ENCODE measurements at places on chromosomes 7 and 10.

DNA sequence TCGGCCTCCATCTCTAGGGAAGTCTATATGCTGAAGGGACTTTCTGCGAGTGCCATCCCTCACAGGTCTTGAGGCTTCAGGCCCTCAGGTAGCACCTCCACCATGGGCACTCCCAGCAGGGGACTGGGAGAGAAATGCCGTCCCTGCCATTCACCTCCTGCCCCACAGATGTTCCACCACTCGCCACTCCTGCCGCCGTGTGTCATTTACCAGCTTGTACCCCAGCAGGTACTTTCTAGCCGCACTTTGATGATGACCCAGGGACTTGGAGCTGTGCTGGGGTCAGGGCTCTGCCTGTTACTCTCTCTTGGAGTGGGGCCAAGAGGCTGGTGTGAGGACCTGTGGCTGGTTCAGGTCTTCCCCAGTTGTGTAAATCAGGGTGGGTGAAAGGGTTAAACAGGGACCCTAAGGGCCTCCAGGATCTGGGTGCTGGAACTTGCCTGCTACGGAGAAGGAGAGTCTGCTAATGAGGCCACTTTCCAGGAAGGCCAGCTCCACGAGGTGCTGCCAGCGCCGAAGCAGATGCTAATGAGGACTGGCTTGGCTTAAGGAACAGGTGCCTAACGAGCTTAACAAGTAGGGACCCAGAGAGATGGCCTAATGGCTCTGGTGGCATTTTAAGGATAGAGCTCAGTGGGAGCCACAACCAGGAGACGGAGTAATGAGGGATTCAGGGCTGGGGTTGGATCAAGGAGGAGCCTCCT lies 32.4 kb downstream of the CRHR2 start:
- H3K27ac ChIP-seq, result no peak overlapping the region
- H3K36me3 ChIP-seq, result peaks cover 6% of the 10 kb centered on the region
- no peaks in the 10 kb centered on the region for H3K4me1 ChIP-seq
- no peaks in the 10 kb centered on the region for H3K27me3 ChIP-seq
- no peak for DNase-seq
- H3K4me3 ChIP-seq, result no peak overlapping the region

DNA sequence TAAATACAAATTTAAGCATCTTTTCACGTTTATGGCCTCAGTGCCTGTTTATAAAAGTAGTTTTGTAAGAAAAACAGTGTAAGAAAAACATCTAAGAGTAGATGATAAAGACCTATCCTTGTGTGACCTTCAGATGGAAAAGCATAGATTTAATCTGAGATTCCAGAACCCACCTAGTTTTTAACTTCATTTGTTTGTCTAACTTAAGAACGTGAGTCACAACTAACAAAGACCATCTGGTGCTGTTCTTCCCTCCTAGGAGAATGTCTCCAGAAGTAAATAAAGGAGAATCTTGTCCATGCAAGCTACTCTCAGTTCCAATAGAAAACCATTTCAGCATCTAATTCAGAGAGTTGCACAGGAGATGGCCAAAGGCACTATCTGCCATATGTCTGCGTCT lies 265.4 kb upstream of the C7orf33 start:
- H3K36me3 ChIP-seq, result no peaks in the 10 kb centered on the region
- H3K4me3 ChIP-seq, result no peak overlapping the region
- no peak overlapping the region for H3K27ac ChIP-seq
- no peaks in the 10 kb centered on the region for H3K27me3 ChIP-seq

GRCh38 chr7:82998436-82998835 lies 164.2 kb downstream of the PCLO start:
- no peak for DNase-seq
- H3K27me3 ChIP-seq, result no peaks in the 10 kb centered on the region
- H3K27ac ChIP-seq, result no peak overlapping the region
- H3K4me1 ChIP-seq, result no peaks in the 10 kb centered on the region
- H3K4me3 ChIP-seq, result no peak overlapping the region

- DNase-seq, result no peak
- H3K4me1 ChIP-seq, result no peaks in the 10 kb centered on the region
- H3K4me3 ChIP-seq, result no peak overlapping the region
Measured at GRCh38 chr10:80718024-80718423, 180.3 kb downstream of the SH2D4B start.

DNA sequence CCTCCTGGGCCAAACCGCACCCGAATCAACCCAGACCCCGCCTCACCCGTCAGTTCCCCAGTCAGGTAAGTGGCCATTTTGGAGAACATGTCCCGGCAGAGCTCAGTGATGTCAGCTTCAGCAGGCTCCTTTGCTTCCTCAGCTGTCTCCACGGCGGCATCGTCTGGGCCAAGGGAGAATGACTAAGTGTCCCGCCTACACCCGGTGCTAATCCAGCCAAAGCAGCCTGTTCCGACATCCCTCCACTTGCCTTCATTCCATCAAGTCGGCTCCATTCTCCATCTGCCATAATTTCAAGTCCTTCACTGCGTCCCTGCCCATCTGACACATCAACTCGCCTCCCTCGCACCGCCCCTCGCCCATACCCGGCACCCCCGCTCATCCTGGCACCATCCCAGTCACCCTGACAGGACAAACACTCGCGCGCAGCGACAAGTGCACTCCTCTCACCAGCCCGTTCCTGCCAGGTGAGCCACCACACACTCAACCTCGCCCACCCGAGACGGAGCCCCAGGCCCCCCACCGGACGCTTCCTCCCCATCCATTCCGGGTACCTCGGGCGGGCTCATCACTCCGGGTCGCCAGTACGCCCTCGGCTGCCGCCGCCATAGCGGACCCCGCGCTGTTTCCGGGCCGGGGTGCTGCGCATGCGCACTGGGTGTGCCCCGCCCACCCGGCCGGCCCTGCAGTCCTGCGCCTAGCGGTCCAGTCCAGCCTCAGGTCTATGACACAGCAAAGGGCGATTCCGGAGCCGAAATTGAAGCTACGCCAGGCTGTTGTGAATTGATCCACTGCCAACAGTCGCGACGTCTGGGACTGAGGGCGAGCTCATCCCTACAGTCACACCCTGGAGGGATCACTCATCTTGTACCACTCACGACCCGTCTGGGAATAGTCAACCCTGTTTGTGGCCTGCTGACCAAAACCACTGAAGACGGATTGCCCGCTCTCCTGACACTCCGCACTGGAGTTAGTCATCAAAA lies at the start of gene BLOC1S2:
BLOC1S2 (minus strand) TSS at position 630 of the 983 bp plus-strand sequence; CDS start at position 609, 21 bp downstream.
- H3K4me1 ChIP-seq, result peaks cover 23% of the 10 kb centered on the region
- H3K4me3 ChIP-seq, result peak within 1 kb of the TSS; percentile 93
- H3K27me3 ChIP-seq, result no peaks in the 10 kb centered on the region

GRCh38 chr7:111980725-111981124 lies 225.5 kb downstream of the DOCK4 start:
- H3K36me3 ChIP-seq, result peaks cover 5% of the 10 kb centered on the region
- DNase-seq, result no peak
- H3K4me3 ChIP-seq, result no peak overlapping the region
- H3K27me3 ChIP-seq, result no peaks in the 10 kb centered on the region
- no peak overlapping the region for H3K27ac ChIP-seq
- H3K4me1 ChIP-seq, result no peaks in the 10 kb centered on the region

- H3K27ac ChIP-seq, result no peak overlapping the region
- H3K4me3 ChIP-seq, result no peak overlapping the region
- H3K36me3 ChIP-seq, result no peaks in the 10 kb centered on the region
- H3K27me3 ChIP-seq, result no peaks in the 10 kb centered on the region
- no peaks in the 10 kb centered on the region for H3K4me1 ChIP-seq
Measured at GRCh38 chr10:84783386-84783785, 455.0 kb downstream of the CCSER2 start.

DNA sequence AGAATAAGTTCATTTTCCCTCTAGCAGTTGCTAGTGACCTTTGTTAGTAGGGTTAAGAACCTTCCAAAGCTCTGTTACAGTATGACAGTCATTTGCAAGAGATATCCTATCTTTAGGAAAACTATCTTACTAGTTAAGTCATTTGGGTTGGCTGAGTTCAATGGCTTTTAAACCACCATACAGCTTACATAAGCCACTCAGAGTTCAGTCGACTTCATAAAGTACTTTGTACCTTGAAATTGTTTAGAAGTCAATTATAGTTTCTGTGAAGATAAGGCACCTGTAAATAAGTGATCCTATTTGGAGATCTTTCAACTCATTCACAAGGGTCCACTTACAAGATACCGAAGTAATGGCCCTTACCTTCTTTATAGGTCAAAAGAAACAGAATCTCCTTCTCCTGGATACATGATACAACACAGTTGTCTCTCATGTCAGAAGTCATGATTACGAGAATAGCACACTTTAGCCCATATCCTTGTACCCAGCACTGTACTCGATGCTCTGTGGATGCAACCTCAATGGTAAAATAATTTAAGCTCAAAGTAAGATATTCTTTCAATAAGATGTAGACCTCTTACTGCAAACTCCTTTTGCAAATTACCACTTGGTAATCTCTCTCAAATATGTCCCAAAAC lies 11.9 kb upstream of the ABCC2 start:
- H3K27me3 ChIP-seq, result no peaks in the 10 kb centered on the region
- H3K4me3 ChIP-seq, result no peak overlapping the region
- no peaks in the 10 kb centered on the region for H3K36me3 ChIP-seq
- H3K27ac ChIP-seq, result no peak overlapping the region
- DNase-seq, result no peak

- H3K4me3 ChIP-seq, result no peak overlapping the region
- H3K4me1 ChIP-seq, result no peaks in the 10 kb centered on the region
- no peak for DNase-seq
- H3K27ac ChIP-seq, result no peak overlapping the region
- no peaks in the 10 kb centered on the region for H3K36me3 ChIP-seq
- no peaks in the 10 kb centered on the region for H3K27me3 ChIP-seq
Measured at GRCh38 chr7:36058020-36058592, 94.9 kb upstream of the EEPD1 start.

DNA sequence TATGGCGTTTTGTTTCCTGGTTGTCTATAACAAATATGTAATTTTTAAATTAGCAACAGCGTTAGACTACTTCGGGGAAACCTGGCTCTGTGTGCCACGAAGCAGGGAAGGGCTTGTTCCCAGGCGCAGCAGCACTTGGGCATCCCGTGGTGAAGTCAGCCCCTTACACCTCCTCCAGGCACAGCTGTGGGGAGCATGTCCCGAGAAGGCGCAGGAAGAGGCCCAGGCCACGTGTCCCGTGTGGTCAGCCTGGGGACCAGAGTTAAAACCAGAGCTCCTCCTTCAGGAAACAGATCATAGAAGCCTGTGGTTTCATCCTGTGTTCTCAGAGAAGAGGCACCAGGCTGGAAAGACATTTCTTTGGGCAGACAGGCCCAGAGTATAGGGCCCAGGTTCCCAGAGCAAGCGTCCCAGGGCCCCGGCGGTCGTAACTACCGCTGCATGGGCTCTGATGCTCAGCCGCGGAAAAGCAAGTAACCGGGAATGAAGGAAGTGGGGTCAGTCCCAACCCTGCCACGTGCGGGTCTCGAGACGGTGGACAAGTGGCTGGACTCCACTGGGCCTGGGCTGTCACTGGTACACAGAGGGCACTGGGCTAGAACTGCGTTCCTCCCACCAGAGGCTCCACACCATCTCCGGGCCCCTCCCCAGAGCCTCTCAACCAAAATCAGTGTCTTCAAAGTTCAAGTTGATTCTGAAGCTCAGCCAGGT lies 7.1 kb downstream of the NUDT1 start:
- no peak overlapping the region for H3K4me3 ChIP-seq
- peak overlapping the region; percentile 64 for H3K27ac ChIP-seq
- peaks cover 16% of the 10 kb centered on the region for H3K4me1 ChIP-seq
- DNase-seq, result no peak

- no peak overlapping the region for H3K4me3 ChIP-seq
- no peaks in the 10 kb centered on the region for H3K27me3 ChIP-seq
- no peaks in the 10 kb centered on the region for H3K36me3 ChIP-seq
- peaks cover 3% of the 10 kb centered on the region for H3K4me1 ChIP-seq
- H3K27ac ChIP-seq, result no peak overlapping the region
Measured at GRCh38 chr7:37546677-37547076, 98.0 kb upstream of the ELMO1 start.

- no peak overlapping the region for H3K4me3 ChIP-seq
- peaks cover 10% of the 10 kb centered on the region for H3K4me1 ChIP-seq
- no peaks in the 10 kb centered on the region for H3K36me3 ChIP-seq
- no peak for DNase-seq
Measured at GRCh38 chr10:78634389-78634815, 434.4 kb upstream of the ZMIZ1 start.

- no peaks in the 10 kb centered on the region for H3K36me3 ChIP-seq
- no peak overlapping the region for H3K27ac ChIP-seq
- H3K27me3 ChIP-seq, result no peaks in the 10 kb centered on the region
- no peak overlapping the region for H3K4me3 ChIP-seq
- peaks cover 19% of the 10 kb centered on the region for H3K4me1 ChIP-seq
- DNase-seq, result no peak
Measured at GRCh38 chr10:43681220-43681619, 32.5 kb upstream of the ZNF32 start.

GRCh38 chr7:101845974-101846373 lies 28.5 kb downstream of the CUX1 start:
- H3K27ac ChIP-seq, result no peak overlapping the region
- no peak for DNase-seq
- H3K36me3 ChIP-seq, result no peaks in the 10 kb centered on the region
- peaks cover 16% of the 10 kb centered on the region for H3K4me1 ChIP-seq
- no peaks in the 10 kb centered on the region for H3K27me3 ChIP-seq

DNA sequence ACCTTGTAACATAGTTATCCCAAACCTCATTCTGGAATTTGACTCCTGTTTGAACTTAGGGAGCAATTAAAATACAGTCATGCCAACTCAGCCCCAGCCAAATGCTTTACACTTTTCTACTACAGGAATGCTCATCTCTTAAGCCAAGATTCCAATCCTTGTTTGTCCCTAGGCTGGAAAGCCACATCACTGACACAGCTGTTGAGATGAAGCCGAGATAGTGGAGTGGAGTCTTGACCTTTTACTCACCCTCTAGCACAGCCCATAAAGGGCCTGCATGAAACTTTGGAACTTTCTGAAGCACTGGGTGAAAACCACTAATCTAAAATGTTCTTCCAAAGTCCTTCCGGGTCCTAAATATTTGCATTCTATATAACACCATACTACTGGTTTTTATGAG lies 247.3 kb downstream of the ETV1 start:
- no peaks in the 10 kb centered on the region for H3K27me3 ChIP-seq
- H3K27ac ChIP-seq, result no peak overlapping the region
- H3K36me3 ChIP-seq, result no peaks in the 10 kb centered on the region
- DNase-seq, result no peak
- no peak overlapping the region for H3K4me3 ChIP-seq

GRCh38 chr7:84461093-84461492 lies 266.5 kb upstream of the SEMA3A start:
- H3K4me3 ChIP-seq, result no peak overlapping the region
- H3K27me3 ChIP-seq, result no peaks in the 10 kb centered on the region
- DNase-seq, result no peak
- H3K4me1 ChIP-seq, result no peaks in the 10 kb centered on the region

GRCh38 chr10:30284865-30285594 lies 64.0 kb downstream of the MTPAP start:
- no peaks in the 10 kb centered on the region for H3K4me1 ChIP-seq
- no peaks in the 10 kb centered on the region for H3K27me3 ChIP-seq
- no peak overlapping the region for H3K4me3 ChIP-seq
- DNase-seq, result no peak
- no peak overlapping the region for H3K27ac ChIP-seq

DNA sequence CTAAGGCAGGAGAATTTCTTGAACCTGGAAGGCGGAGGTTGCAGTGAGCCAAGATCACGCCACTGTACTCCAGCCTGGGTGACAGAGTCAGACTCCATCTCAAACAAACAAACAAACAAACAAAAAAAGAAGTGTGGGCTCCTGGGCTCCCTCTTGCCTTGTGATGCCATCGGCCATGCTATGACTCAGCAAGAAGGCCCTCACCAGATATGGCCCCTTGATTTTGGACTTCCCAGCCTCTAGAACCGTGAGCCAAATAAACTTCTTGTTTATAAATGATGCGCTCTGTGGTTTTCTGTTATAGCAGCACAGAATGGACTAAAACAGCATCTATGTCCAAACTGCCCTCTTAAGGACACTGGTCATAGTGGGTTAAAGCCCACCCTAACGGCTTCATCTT lies 29.9 kb upstream of the RHEB start:
- peaks cover 23% of the 10 kb centered on the region for H3K4me1 ChIP-seq
- H3K27ac ChIP-seq, result no peak overlapping the region
- no peaks in the 10 kb centered on the region for H3K36me3 ChIP-seq
- H3K27me3 ChIP-seq, result no peaks in the 10 kb centered on the region
- H3K4me3 ChIP-seq, result no peak overlapping the region

Measured in suprapubic skin (tissue), 4 donors.